ENCODE measurements at places on chromosomes 1 and 21.

DNA sequence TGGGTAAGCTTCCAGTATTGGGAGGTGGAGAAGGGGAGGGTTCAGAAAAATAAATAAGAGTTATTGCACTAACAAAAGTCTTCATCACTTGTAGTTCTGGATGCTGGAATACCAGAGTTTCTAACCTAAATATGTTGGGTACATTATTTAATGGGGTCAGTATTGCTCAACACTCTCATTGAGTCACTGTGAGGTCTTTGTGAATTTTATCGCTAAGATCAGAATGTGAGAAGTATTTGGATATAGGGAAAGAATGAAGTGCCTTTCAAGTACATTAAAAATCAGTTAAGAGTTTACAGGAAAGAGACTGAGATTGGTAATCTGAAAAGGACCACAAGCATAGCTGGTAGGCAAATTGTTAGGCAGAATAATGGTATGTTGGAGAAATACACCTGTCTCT is 8.8 kb downstream of the SNRPE start:
- DNase-seq = no peak

- DNase-seq = peak; percentile 34
Measured at GRCh38 chr1:179709841-179710329, 33.2 kb upstream of the FAM163A start.

DNA sequence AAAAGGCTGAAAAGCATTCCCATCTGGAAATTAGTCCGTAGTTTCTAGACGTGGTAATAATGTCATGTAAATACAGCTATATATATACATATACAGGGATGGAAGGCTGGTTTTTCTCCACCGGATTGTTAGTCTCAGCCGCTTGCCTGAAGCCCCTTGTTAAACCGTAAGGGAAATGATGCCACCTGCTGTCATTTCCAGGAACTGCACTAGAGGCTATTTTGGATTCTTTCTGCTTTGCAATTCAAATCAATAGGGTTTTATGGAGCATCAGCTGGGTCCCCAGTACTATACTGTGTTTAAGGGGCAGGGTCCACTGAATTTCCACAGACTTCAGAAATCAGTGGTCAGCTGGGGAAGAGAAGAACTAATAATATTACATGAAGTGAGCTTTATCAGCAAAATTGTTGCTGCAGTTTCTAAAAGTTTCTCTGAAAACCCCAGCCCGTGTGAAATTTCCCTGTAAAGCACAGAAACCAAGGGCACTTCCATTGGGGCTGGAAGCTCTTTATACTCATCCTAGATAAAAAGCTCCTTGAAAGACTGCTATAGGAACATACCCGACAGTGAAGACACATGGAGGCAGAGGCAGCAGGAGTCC is 33.8 kb upstream of the MPZL1 start:
- DNase-seq = peak; percentile 86

DNA sequence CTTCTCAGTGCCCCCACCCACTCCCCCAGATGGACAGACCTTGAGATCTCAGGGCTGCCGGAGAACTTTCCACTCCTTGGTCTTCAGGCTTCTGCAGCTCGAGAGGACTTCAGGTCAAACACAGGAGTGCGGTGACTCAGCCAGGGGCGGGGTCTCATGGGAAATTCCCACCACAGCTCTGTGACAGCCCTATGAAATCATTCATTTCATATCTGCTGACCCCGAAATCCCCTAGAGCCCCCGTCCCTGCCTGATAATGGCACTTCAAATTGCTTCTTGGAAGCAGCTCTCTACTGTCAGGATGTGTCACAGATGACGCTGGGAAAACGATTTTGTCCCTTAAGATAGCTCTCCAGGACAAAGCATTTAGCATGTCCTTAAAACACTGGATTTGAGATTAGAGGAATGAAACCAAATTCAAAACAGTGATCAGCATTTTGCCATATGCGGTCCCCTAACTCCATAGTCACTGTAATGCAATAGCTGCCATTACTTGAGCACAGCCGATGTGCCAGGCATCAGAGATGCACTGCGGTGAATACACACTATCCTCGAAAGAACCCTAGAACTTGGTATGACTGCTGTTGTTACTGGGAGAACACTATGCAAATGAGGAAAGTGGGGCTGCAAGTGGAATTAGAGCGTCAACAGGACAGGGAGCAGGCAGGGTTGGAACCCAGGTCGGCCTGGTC is at the start of gene TNFRSF9:
TNFRSF9 (minus strand) TSS at position 95 of the 692 bp plus-strand sequence. CDS start 845 bp downstream, outside the sequence.
- peak; percentile 50 for DNase-seq

GRCh38 chr1:221921936-221922335 is 180.0 kb upstream of the DUSP10 start:
- DNase-seq = no peak

DNA sequence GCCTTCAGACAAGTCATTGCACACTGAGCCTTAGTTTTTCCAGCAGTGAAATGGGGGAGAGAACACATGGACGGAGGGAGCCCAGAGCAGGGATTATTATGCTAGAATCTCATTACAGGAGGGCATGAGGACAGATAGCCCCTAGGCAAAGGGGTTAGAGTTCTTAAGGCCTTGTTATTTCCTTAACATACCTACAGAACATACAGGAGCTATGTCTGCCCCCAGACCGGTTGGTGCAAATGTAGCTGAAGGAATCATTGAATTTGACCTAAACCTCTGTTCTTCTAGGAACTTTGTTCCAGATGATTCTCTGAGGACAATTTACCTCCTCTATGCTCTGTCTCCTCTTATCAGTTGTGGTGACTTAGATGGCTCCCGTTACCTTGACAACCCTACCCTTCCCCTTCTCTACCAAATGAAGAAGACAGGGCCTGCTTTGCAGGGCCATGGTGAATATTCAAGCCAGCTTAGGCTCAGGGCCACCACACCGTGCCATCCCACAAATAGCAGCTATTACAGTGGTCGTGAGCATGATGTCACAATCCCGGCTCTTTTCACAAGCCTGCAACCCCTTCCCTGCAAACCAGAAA is 156.9 kb downstream of the IGSF21 start:
- no peak for DNase-seq

DNA sequence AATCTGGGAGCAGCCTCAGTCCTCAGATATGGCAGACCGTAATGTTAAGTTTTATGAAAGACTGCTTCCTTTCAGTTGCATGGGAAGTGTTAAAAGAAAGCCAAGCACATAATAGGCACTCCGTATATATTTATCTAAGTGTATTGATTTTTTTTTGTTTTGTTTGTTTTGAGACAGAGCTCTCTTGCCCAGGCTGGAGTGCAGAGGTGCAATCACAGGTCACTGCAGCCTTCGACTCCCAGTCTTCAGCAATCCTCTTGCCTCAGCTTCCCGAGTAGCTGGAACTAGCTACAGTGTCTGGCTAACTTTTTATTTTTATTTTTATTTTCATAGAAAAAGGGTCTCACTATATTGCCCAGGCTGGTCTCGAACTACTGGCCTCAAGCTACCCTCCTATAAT is 341.8 kb downstream of the USH2A start:
- DNase-seq = no peak

GRCh38 chr1:173301507-173301906 is 94.4 kb upstream of the TNFSF4 start:
- no peak for DNase-seq

GRCh38 chr21:42324896-42325295 is 9.7 kb upstream of the TFF3 start:
- no peak for DNase-seq

DNA sequence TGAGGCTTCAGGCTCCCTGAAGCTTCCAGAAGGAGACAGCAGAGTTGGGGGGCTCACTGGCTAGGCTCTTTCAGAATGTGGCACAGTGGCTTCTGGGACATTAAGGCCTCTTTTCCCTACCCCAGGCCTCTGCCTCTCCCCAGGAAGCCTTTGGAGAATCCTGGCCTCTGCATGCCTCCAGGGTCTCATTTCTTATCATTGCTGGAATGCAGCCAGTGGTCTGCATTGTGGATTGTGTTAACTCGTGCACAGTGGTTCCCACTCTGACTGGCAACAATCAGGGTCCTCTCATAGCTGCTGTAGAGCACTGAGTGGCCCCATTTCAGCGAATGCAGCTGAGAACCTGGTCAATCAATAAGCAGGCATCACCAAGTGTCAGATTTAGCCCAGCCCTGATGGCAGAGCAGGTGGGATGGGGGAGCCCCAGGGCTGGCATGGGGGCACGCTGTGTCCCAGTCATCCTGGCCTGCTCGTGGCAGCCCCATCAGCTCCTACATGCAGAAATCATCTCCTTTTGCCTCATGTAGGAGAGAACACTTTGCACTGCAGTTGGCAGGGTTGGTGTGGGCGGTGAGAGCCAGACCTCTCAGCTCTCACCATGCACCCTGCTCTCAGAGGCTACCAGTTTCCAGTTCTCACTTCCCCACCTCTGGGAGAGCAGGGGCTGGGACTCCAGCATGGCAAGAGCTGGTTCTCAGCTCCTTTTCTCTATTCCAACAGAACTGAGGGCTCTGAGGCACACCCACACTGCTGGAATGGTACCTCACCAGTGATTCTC is 13.4 kb downstream of the ADORA1 start:
- no peak for DNase-seq

DNA sequence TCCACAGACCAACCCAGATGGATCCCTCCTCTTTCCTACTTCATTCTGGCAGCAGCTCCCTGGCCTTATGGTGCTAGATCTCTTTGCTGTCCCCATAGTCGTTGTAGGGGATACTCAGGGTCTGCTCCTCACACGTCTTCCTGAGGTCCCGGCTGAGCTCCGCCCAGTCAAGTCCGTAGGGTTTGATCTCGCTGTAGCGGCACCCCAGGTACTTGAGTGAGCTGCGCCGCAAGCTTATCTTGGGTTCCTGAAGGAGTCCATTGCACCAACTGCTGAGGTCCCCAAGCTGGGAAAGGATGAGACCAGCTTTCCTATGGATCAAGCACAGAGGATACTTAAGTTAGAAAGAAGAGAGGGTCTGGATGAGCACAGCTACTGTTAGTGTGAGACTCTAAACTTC is 300.3 kb downstream of the ASTN1 start:
- DNase-seq = no peak

DNA sequence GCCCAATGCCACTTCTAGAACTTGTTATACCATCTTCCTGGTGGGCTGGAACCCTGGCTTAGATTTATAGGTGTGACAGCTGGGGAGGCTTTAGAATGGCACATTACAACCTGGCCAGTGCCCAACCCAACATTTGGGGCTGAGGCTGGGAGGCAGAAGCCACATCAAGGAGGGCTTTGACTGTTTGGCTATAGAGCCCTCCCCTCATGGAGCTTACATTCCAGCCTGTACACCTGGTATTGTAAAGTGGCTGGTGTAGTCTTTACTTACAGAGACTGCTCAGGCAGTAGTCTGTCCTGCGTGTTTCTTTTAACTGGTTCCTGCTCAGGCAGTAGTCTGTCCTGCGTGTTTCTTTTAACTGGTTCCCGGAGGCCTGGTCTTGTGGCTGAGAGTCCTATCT is 10.0 kb upstream of the SLC2A1 start:
- DNase-seq = no peak

GRCh38 chr1:199163267-199163666 is 524.4 kb downstream of the PTPRC start:
- no peak for DNase-seq

GRCh38 chr21:21851657-21852056 is 853.4 kb downstream of the NCAM2 start:
- DNase-seq = no peak

DNA sequence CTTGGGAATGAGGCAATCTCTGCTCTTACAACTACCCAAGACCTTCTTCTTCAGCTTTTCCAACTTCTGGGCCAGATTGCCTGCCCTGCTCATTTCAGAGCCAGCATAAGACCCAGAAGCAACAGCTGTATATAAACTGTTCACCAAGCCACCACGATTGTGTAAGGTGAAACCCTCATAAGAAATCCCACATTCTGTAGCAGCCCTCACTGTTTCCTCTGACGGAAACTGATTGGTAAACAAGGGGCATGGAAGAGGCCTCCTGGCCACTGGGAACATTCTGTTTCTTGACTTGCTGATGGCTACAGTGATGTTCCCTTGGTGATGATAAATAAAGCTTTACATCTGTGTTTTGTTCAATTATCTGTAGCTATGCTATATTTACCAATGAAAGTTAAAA is 39.7 kb upstream of the EXO1 start:
- no peak for DNase-seq

DNA sequence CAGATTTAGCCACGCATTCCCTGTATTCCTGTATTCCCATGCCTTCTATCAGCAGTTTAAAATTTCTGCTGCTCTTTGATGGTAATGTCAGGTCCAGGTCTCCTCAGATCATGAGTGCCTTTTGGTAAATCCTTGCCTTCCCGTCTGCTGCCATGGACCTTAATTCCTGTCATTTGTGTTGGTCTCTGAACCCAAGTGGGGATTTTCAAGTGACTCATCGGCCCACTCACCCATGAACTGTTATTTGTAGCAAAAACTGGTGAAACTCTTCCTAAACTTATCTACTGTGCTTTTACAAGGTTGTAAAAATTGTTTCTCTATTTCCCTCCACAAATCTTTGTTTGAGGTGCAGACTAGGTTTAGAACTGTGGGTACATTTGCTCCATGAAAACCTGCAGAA is 47.4 kb downstream of the ACTN2 start:
- DNase-seq = no peak

GRCh38 chr1:218748071-218748470 is 402.9 kb downstream of the TGFB2 start:
- no peak for DNase-seq

DNA sequence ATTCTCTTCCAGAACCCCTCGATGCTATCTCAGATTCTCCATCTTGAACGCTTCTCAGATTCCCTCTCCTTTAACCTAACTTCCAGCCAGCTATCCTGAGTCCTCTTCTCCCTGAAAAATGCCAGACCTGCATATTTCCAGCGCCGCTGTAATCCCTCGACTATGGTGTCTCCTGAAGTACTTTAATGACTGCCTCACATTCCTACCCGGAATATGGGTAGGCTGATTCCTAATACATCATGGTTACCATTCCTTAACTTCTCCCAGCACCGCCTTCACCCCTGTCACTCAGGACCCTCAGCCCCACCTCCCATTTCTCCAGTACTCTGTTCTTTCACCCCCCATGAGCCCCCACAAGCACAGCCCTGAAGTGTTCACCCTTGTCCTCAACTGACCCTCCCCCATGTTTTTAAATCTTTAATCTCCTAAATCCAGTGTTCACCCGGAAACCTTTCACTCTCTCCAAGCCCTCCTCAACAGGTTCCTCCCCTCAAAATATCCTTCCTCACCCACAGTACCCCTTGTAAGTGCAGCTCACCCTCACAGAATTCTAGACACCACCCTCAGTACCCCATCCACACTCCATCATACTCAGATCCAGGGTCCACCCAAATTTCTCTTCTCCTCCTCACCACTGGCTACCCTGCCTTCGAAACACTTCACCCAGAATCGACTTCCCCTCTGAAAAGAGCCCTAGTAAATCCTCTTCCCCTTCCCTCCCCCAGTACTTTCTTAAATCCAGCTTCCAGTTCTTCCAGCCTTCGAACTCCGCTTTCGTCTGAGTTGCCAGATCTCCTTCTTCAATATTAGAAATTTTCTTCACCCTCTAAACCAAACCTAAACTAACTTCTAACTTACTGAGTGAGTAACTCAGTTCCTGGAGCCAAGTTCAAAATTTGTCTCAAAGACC is 922 bp downstream of the CPT2 start:
- no peak for DNase-seq

GRCh38 chr1:21652937-21653743 is 16.0 kb downstream of the RAP1GAP start:
- no peak for DNase-seq

GRCh38 chr1:212498283-212499040 is 65.7 kb downstream of the NENF start:
- no peak for DNase-seq

GRCh38 chr1:94819945-94820746 is at the start of gene SLC44A3:
TSS of gene SLC44A3 (plus strand) at chr1:94820357. CDS start at chr1:94820452, 95 bp downstream.
- DNase-seq = no peak

GRCh38 chr1:2103266-2103900 is 53.2 kb downstream of the PRKCZ start:
- DNase-seq = no peak

- no peak for DNase-seq
Measured at GRCh38 chr1:174988986-174989385, 10.8 kb upstream of the CACYBP start.

Data from CD4-positive, CD25-positive, alpha-beta regulatory T cell (primary cell).